ENCODE measurements at places on chromosomes 1 and 21.

DNA sequence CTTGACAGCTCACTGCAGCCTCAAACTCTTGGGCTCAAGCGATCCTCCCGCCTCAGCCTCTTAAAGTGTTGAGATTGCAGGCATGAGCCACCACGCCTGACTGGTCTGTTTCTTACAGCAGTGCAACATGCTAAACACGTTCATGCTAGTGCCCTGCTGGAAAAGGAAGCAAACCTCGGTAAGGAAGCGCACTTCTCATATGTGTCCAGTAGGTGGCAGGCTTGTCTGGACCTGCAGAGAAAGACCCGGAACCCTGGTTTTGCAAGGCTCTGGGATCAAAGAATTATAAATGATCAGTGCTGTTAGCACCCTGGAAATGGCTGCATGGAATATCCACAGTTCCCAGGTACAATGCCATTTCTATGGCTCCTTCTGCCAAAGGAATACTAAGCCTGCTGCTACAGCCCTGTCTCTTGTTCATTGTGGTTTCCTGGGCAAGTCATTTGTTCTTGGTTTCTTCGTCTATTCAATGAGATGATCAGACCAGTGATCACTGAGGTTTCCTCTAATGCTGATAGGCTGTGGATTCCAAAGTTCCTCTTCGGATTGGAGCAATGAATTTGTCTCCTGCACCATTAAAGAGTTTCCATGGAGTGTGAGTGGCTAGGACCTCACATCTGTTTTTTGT is 15.9 kb downstream of the RNU5D-1 start:
- DNase-seq = peak; percentile 85

GRCh38 chr1:98280049-98280448 is 359.2 kb upstream of the DPYD start:
- DNase-seq = no peak

DNA sequence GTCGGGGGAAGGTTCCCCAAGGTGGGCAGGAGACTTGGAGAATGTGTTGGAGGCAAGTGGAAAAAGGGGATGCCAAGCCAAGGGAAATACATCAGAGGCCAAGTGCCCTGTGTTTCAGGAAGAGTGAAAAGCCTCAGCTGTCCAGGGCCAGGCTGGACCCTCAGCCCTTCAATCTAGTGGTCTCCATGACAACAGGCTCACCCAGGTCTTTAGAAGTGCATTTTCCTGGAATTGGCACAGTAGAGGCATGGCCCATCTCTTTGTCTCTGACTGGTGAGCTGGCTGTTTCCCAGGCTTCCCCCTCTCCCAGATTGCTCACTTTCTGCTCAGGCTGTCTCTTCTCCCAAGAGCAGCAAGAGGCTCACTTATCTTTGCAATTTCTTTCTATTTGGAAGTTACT is 10.4 kb upstream of the RHBG start:
- DNase-seq = no peak

GRCh38 chr1:207455183-207455754 is 1.1 kb downstream of the CR2 start:
- no peak for DNase-seq

DNA sequence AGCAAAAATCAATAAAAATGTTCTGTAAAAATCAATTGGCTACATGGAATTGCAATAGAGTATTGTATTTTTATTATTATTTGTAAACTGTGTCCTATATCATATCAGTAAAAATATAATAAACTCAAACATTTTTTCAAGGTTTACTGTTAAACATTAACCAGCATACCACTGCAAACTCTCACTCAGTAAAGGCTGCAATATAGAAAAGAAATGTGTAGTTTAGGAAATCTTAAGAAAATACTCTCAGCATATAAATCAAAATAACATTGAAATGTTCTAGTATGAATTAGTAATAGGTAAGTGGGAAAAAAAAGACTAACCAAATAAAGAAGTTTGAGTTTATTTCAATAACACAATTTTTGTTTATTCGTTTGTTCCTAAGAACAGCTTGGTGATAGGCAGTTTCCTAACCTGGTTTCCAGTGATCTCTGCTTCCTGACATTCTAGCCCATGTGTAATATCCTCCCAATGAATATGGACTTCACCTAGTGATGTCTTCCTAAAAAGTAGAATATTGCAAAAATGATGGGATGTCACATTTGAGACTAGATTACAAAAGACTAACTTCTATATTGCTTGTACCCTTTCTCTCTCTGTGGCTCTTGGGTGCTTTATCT is 870.1 kb downstream of the BRINP3 start:
- DNase-seq = no peak

DNA sequence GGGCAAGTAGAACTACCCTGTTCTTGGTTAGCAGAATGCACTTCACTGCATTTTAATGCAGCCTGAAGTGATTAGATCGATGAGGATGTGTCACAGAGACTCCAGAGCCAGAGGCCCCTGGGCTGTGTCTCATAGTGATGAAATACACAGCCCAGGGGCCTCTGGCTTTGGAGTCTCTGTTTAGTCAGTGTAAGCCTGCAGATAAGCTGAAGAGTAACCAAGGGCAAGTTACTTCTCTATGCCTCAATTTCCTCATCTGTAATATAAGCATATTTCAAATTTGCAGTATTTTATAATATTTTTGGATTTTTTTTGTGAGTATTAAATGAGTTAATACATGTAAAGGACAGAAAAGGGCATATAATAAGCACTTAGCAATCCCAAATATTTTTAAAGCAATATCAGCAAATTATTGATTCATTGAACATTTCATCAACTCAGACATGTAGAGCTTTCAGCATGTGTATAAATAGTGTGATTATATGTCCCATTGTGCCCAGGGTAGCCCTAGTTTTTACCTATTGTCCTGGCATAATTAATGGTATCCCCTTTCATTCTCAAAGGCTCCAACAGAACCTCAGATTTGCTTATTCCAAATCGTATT is 23.6 kb upstream of the APOBEC4 start:
- no peak for DNase-seq

GRCh38 chr1:66769512-66770229 is 17.4 kb downstream of the DYNLT5 start:
- no peak for DNase-seq

DNA sequence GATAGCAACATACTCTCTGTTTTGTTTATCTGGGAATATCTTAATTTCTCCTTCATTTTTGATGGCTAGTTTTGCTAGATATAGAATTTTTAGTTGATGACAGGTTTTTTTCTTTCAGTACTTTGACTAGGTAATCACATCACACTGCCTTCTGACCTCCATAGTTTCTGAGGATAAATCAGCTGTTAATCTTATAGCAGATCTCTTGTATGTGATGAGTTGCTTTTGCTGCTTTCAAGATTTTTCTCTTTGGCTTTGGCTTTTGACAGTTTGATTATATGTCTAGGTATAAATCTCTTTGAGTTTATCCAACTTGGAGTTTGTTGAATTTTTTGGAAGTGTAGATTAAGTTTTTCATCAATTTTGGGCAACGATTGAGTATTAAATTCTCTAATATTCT is 142.6 kb downstream of the ZNF644 start:
- DNase-seq = no peak

DNA sequence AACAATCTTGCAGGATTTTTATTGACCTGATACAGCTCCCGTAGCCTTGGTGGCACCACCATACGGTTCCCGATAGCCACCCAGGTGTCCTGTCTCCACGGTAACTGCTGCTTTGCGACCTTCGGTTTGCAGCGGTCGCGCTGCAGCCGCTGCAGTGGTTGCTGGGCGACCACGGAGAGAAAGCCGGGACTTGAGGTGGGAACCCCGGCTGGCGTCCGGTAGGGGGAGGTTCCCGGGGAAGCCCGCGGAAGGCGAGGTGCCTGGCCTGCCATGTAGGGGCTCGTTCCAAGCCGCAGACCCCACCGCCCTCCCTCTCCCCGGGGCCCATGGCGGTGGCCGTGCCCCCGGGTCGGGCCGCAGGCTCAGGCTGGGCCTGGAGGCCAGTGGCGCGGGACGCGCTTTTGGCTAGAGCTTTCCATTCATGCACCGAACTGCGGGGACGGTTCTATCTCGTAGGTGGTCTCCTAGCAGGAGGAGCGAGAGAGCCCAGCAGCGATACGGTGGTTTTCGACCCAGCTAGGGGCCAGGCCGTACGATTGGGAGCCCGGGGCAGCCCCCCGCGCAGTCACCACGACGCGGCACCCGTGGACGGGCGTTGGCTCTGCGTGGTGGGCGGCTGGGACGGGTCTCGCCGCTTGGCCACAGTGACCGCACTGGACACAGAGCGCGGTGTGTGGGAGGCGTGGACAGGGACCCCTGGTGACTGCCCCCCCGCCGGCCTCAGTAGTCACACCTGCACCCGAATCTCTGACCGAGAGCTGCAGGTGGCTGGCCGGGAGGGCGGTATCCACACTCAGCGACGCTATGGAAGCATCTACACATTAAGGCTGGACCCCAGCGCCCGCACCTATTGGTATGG is at the start of gene KLHDC9:
TSS of gene KLHDC9 (plus strand) at position 152 of the 859 bp plus-strand sequence. CDS start at position 327, 175 bp downstream.
- DNase-seq = peak; percentile 87

GRCh38 chr1:35573198-35574124 is at the start of gene TFAP2E:
TFAP2E (plus strand) TSS chr1:35573314; CDS start chr1:35573578, 264 bp downstream.
- peak; percentile 62 for DNase-seq

DNA sequence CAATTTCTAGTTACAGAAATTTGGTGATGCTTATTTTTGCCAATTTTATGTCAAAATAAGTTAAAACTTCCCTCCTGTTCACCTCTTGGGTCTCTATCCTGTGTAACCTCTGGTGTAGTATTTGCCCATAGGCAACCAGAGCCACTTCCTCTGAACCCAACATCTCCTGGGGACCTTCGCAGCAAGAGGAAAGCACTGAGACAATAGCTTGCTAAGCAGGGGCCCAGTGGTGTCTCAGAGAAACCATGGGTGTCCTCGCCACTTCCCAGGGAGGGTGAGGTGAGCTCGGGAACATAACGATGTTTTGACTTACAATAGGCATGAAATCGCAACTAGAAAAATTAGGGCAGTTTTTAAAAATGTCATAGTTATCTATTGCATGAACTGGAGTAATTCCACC is 56.4 kb upstream of the SCCPDH start:
- no peak for DNase-seq

DNA sequence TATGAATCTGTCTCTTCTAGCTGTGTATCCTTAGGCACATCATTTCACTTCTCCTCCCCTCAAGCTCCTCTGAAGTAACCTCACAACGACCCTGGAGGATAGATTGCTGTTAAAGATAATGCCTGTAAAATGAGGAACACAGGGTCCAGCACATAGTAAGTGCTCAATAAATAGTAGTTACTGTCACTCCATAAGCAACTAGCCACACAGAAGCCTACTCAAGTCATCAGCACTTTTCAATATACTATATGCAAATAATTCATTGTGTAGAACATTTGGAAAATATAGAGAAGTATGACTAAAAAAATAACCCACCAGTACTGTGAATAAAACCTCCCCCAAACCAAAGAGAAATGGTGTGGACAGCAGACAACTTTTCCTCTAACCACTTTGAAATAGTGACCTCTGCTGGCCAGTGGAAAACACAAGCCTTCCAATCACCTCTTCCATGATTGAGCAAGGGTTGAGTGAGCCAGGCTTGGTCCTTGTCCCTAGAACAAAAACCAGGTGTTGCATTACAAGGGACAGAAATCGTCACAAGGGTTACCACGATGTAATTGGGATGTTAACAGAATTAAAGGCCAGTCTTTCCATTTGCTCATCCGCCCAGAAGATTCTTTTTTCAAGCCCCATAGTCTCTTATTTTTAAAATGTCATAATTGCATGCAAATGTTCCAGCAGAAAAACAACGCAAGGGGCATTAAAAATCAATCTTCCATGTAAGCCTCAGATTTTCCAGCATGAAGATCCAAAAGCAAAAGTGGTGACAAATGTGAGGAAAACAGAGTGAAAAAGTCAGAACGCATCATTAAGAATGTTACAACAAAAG is 15.7 kb upstream of the GLIS1 start:
- DNase-seq = no peak

- no peak for DNase-seq
Measured at GRCh38 chr1:208979776-208980175, 603.7 kb upstream of the CAMK1G start.

DNA sequence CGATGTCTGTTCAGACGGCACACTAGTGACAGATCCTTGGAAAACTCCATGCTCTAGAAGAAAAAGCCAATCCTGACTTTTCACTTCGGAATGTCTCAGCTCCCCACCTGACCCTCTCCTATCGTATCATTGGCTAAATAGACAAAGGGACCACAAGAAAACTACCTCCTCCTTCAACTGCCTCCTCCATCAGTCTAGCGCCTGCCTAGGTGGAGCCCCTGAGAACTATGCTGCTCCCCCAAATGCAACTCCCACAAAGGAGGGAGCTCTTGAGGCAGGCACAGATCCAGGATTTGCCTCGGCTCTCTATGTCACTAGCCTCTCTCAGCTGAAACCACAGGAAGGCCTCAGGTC is 148.4 kb downstream of the TOMM20 start:
- DNase-seq = no peak

DNA sequence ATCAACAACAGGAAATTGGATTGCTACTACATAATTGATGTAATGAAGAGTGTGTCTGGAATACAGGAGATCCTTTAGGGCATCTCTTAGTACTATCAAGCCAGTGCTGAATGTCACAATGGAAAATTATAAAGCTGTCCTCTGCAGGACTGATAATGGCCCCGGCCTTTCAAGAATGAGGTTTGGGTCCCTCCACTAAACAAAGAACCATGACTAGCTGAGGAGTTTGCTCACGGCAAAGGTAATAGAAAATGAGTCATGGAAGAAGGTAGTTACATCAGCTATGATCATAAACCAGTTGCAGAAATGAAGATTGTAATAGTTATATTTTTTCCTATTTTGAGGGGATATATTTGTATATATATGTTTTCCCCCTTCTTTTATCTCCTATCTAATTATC is 145.8 kb downstream of the KCNJ6 start:
- no peak for DNase-seq

GRCh38 chr1:174809755-174810280 is 189.9 kb upstream of the CACYBP start:
- DNase-seq = no peak

GRCh38 chr1:54997711-54997986 is 1.1 kb upstream of the BSND start:
- no peak for DNase-seq

DNA sequence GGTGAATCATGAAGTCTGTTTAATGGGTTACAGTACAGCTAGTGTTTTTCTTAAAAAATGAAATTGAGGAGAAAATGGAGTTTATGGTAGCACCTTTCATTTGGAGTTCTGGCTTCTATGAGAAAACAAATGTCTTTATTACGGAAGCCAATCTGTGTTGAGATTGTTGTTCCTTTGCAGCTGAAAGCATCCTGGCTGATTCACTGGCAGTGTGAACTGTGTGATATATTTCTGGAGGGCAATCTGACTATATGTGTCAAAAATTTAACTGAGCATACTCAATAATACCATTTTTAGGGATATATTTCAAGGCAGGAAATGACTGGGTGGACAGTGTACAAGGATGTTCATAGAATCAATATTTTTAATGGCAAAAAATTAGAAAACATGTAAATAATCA is 46.6 kb upstream of the LYST start:
- no peak for DNase-seq
